ENCODE measurements at places on chromosomes 7 and 10.

GRCh38 chr10:112782200-112782907 is 167.7 kb upstream of the TCF7L2 start:
- no peak for DNase-seq

- DNase-seq, result no peak
Observed at GRCh38 chr10:10421071-10421470, 596.6 kb upstream of the CELF2 start.

DNA sequence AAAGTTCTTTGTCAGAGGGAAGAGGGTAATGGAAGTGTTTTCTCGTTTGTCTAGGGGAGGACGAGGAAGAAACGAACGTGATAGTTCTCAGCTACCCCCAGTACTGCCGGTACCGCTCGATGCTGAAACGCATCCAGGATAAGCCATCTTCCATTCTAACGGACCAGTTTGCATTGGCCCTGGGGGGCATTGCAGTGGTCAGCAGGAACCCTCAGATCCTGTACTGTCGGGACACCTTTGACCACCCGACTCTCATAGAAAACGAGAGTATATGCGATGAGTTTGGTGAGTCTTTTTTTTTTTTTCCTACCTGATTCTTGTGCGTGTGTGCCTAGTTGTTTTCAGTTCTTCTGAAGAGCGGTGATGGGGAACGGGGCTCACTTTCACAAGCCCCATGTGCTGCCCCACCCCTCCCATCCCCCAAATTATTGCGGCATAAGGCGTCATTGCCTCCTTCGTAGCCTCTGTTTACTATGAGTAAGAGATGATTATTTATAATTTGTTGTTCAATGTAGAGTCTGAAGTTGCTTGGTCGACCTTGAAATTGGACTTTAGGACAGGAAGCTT is 98.6 kb downstream of the ARID5B start:
- no peak for DNase-seq

DNA sequence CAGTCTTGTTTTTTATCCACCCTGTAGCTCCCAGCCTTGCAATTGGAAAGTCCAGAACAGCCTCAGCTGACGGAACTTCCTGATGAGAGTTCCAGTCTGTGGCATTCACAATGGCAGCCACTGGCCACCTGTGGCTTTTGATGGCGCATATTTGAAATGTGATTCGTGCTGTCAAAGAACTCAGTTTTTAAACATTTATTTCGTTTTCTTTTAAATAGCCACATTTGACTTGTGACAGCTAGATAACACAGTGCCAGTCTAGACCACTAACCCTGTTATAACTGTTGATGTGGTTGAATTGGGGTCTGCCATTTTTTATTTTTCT is 97.3 kb downstream of the INPP5A start:
- no peak for DNase-seq

- DNase-seq, result peak; percentile 36
Observed at GRCh38 chr7:39951226-39952194, 1.5 kb downstream of the CDK13 start.

DNA sequence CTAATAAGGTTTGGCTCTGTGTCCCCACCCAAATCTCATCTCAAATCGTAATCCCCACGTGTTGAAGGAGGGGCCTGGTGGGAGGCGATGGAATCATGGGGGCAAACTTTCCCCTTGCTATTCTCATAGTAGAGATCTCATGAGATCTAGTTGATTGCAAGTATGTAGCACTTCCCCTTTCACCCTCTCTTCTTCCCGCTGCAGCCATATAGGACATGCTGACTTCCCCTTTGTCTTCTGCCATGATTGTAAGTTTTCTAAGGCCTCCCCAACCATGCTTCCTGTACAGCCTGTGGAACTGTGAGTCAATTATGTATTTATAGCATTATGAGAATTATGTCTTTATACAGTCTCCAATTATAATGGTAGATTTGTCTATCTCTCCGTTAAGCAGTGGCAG is 594.5 kb downstream of the ACTR3B start:
- DNase-seq, result no peak
